ENCODE measurements at places on chromosomes 2 and 18.

GRCh38 chr18:5444847-5445246, 99.0 kb downstream of the EPB41L3 start:
- DNase-seq: no peak

GRCh38 chr2:15840148-15840547, 100.2 kb upstream of the MYCN start:
- DNase-seq: no peak

GRCh38 chr2:20050104-20050645, 1.3 kb downstream of the LAPTM4A start:
- peak; percentile 30 for DNase-seq

DNA sequence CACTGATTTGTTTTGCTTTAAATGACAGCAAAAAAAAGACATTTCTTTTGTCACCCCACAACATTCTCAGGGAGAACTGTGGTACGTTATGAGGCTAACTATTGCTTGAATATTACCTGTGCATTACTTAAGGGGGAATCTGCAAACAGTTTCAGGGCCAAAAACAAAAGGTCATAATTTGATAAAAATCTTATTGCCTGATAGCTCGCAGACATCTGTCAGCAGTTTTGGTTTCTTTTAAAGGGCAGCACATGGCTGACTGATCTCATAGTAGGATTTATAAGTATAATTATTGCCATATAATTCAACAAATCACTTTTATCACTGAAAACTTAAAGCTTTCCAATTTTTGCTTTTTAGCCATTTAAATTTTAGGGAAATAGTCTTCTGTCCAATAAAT, 226.4 kb upstream of the VWC2L start:
- DNase-seq: no peak

DNA sequence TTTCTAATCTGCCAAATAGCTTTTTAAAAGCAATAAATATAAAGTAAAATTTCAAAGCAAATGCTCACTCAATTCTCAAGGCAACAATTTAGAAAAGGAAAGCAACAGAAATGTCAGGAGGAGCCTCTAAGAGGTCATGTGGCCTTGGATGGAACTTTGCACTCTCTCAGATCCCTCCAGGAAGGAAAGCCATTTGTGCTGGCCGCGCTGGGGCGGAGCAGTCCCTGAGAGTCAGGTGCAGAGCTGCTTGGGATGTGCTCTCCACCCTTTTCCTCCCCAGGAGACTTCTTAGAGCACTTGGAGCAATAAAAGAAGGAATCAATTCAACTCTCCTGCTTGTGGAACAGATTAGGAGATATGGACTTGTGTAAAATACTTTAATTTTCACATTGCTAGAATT, 379.8 kb upstream of the LINC00305 start:
- no peak for DNase-seq

DNA sequence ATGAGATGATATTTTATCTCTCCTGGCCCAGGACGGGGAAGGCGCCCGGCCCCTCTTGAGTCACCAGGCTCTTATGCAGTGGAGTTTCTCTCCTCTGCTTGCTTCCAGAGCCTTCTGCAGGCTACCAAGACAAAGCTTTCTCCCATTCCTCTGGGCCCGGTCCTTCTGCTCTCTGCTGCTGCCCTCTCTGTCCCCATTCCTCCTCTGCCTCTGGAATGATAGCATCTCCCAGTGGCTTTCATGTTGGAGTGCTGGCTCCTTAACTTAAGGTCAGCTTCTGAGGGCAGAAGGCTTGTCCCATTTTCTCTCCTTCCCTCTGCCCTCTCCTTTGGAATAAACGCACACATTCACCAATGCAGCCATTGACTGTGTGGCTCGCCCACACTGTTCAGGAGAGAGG, 86.2 kb downstream of the SDC1 start:
- no peak for DNase-seq

DNA sequence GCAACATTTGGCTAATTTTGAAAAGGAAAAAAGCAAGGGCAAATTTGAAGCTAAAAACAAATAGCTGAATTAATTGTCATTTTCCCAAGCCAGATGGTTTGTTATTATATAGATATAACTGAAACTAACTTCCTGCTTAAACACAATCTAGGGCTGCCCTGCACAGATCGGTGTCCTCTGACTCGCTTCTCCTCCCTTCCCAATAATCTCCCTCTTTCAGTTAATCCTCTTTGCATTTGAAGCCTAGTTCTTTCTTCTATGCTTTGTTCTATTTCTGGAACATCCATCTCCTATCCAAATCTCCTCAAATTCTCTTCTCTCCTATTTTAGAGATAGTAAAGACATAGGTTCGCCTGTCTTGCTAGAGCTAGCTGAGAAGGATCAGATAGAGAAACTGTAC, 328.1 kb downstream of the SLC8A1 start:
- peak; percentile 64 for DNase-seq

DNA sequence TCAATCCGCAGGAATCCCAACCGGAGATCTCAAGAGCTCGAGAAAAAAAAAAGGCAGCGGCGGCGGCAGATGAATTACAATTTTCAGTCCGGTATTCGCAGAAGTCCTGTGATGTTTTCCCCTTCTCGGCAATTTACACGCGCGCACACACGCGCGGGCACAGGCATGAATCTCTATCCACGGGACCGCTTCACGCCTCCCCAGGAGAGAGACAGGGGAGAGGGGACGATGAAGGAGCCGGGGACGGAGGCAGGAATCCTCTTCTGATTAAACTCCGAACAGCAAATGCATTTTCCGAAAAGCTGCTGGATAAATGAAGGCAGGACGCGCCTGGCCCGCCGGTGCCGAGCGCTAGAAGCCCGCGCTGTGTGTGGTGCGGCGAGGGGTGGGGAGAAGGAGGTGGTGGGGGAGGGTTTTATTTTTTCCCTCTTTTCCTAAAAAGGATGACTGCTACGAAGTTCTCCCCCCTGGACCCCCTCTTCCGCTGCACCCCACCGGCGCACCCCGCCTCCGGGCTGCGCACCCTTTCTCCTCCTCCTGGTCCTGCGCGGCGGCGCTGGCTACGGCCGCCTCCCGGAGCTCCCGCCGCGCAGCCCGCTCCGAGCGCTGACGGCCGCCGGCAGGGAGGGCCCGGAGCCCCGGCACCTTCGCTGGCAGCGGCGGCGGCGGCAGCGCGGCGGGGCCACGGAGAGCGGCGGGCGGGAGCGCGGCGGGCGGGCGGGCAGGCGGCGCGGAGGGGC, at the start of gene BCL2:
Gene BCL2 (minus strand): TSS at position 387 of the 740 bp plus-strand sequence.
- DNase-seq: peak; percentile 53

DNA sequence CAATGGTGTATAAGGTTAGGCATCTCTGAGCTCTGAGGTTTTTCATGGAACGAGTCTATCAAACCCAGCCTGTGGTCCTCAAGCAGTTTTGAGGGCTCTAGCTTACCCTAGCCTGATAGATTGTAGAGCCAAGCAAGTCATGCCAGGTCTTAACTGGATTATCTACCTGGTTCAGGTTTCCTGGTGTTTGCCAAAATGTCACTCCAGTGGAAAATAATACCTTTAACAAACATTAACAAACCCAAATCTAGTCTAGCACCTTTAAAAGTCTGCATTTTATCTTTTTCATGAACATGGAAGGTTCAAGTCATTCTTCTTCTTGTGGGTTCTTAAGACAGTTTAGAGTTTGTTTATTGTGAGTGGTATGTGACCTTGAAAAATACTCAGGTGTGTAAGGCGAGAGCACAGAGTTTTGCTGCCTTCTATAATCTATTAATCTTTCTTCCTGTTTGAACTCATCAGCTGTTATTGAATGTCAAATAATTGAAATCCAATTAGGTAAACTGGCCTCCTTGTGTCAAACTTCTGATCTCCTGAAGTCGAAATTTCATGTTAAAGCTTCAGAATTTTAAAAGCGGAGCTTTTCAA, 13.4 kb upstream of the ADGRF3 start:
- DNase-seq: no peak

DNA sequence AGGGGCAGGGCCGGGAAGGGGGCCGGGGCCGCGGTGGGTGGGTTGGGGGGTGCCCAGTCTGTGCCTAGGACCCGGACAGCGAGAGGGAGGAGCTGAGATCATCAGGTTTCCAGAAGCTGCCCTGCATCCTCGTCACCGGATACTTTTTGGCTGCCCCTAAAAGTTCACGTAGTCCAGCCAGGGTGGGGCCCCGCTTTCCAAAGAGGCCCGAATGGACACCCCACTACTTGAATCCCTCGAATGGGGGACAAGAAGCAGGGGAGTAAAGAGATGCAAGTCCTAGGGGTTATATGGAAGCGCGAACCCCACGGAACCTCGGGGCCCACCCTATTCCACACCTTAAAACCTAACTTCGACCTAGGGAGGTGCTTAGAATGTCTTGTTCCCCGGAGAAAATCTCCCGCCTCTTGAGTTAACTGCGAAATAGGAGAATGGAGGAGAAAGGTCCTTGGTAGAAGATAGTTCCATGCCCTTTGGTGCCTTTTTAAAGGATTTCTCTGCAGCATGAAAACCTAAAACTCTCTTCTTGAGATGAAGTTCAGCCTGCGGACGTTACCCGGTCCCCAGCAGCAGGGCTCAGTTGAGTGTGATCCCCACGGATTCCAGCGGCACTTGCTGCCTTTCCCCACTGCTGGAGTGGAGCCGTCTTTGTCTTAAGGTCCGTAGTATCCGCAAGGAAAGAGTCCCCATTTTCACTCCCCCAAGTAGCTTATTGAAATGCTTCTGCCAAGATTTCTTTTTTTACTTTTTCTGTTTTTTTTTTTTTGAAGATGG, 2.1 kb upstream of the RNF152 start:
- DNase-seq: no peak

DNA sequence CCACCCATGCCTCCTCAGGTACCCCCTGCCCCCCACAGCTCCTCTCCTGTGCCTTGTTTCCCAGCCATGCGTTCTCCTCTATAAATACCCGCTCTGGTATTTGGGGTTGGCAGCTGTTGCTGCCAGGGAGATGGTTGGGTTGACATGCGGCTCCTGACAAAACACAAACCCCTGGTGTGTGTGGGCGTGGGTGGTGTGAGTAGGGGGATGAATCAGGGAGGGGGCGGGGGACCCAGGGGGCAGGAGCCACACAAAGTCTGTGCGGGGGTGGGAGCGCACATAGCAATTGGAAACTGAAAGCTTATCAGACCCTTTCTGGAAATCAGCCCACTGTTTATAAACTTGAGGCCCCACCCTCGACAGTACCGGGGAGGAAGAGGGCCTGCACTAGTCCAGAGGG, 803 bp upstream of the DES start:
- DNase-seq: no peak

DNA sequence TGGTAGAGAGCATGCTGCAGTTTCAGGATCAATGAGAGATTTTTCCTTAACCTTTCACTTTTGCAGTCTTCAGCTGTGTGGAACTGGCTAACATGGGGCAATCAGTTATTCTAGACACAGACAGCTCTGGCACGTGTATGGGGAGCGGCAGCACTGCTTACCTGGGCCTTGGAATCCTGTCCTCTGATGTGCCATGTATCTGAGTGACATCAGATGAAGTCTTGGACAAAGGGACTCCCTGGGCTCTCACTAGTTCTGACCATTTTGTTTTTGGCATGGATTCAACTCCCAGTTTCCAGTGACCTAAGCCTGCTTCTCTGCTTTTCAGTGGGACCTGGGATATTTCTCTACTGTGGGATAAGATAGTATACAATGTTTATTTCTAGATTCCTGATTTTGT, 54.3 kb downstream of the RNF144A start:
- DNase-seq: no peak

GRCh38 chr2:36951574-36951973, 14.8 kb downstream of the STRN start:
- no peak for DNase-seq

GRCh38 chr2:237350597-237350996, 63.4 kb downstream of the COL6A3 start:
- DNase-seq: no peak

- no peak for DNase-seq
These were observed 917 bp upstream of the PRKAG3 start for GRCh38 chr2:218832520-218832919.

- no peak for DNase-seq
These were observed 41.3 kb downstream of the REV1 start for GRCh38 chr2:99448556-99448955.

DNA sequence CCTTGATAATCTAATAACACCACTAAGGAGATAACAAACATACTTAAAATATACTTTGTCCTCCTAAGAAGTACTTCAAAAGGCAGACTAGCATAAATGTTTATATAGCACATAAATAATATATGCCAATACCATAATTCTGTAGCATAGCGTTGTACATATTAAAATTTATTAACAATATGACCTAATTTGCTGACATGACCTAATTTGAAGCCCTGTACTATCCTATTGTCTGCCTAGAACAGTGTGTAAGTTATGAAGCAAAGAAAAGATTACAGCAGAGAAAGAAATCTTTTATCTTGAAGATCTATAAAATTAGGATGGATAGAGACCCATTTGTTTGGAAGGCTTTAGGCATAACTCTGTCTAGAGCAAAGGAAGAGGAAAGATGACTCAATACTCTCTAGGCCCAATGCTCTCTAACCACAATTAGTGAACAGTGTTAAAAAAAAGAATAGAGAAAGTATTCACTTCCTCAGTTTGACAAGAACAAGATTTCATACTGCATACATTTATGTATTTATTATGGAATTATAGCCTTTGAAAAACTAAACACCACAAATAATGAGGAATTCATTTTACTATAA, 231.3 kb downstream of the ZRANB3 start:
- no peak for DNase-seq

GRCh38 chr2:96510931-96511595, 5.9 kb upstream of the NEURL3 start:
- DNase-seq: no peak

- no peak for DNase-seq
These were observed 43.2 kb upstream of the MRPL33 start for GRCh38 chr2:27728081-27728858.

GRCh38 chr2:101770726-101771125, 73.2 kb downstream of the MAP4K4 start:
- peak; percentile 56 for DNase-seq

GRCh38 chr2:168032091-168032490, 215.3 kb downstream of the STK39 start:
- DNase-seq: no peak

GRCh38 chr2:40480596-40480995, 28.7 kb upstream of the SLC8A1 start:
- DNase-seq: no peak

DNA sequence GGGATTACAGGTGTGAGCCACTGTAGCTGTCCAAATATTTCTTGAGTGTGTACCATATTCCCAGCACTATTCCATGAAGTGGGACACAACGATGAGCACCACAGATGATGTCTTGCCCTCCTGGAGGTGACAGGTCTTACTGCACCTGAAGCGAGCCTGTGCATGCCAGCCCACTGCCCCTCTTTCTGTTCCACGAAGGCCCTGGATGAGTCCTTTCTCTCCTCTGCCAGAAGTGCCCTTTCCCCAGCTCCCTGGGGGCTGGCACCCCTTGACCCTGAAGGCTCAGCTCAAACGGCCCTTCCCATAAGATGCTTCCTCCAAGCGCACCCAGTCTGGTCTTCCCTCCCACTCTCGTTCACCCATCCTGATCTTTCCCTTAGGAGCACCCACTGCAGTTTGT, 5.5 kb downstream of the ATP6V1B1 start:
- DNase-seq: no peak

Measured in WERI-Rb-1 (cell line).